Stimulated activated CD4-positive, alpha-beta T cell treated with anti-CD3 and anti-CD28 coated beads, TNF-alpha, amount 100 ng/mL, for 1 hour (primary cell): ENCODE measurements at places on chromosomes 5 and 9.

DNA sequence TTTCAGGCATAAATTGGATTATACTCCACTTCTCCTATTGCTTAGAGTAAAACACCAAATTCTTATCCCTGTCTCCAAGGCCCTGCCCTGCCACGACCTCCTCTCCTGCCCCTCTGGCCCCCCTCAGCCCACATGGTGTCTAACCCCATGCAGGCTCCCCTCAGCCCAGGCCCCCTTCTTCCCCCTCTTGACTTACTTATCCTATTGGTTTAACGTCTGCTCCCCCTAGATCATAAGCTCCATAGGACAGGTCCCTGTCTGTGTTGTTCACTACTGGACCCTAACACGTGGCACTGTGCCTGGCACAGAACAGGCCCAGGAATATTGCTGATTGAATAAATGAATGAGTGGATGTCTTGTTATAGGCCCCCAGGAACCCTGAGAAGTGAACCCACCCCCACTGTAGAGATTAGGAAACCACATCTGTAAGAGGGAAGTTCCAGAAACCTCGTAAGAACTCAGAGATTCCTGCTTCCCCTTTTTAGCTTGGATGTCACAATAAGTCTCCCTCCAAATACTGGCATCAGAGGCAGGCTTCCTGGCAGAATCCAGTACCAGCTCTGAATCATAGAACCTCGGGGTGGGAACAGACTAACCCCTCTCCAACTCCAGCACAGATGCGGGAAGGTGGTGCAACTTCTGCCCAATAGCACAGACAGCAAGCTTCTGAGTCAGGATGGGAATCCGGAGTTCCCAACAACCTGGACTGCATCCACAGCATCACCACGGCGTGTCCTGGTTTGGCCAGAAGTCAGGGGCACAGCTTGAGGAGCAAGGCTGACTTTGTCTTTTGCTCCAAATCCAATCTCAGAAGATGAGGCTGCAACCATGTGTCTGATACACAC is 31.5 kb downstream of the HRH2 start:
- DNase-seq = no peak

- DNase-seq = no peak
Observed at GRCh38 chr5:119353686-119354366, 2.0 kb upstream of the TNFAIP8 start.

DNA sequence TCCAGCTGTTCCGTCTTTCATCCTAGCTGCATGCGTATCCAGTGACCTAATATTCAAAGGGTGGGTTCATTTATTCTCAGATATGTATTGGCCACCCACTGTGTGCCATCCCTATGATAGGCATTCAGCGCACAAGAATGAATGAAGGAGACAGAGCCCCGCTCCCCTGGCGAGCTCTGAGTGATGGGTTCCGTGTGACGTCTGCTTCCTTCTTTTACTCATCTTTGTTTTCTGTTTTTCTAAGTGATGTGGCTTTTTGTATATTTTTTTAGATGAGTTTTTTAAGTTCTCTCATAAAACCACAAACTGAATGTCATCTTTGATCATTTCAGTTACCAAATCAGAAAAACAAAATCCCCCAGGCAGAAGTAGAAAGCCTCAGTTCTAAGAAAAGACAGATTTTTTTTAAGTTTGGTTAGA is 168.3 kb upstream of the OTULINL start:
- DNase-seq = no peak

DNA sequence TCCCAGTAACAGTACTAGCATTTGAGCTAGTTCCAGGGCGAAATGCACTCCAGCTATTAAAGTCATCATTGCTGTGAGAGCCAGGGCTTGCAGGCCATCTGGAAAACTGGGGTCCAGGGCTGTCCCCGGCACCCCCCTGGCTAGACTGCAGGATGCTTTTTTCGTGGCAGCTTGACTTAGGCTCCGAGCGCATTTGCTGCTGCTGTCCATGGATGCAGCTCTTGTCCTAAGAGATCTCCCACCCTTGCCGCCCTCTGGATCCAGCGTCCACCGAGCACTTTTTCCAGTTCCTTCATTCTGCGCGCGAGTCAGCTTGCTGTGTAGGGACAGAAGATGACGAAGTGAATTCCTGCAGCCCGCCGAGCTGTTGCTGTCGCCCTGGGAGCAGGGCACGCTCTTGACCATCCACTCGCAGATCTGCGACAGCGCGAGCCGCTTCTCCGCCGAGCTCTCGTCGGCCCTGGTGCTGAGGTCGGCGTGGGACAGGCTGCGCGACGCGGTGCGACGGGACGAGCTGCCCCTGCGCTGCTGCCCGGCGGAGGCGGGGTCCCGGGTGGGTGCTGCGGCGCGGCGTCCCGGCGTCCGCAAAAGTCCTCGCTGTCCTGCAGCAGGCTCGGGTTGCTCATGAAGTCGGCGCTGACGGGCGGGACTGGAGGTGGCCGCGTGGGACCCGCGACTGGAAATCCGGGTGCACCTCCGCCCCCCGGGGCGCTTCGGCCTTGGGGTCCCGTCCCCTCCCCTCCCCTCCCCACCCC is 30.7 kb downstream of the OR2V1 start:
- no peak for DNase-seq

DNA sequence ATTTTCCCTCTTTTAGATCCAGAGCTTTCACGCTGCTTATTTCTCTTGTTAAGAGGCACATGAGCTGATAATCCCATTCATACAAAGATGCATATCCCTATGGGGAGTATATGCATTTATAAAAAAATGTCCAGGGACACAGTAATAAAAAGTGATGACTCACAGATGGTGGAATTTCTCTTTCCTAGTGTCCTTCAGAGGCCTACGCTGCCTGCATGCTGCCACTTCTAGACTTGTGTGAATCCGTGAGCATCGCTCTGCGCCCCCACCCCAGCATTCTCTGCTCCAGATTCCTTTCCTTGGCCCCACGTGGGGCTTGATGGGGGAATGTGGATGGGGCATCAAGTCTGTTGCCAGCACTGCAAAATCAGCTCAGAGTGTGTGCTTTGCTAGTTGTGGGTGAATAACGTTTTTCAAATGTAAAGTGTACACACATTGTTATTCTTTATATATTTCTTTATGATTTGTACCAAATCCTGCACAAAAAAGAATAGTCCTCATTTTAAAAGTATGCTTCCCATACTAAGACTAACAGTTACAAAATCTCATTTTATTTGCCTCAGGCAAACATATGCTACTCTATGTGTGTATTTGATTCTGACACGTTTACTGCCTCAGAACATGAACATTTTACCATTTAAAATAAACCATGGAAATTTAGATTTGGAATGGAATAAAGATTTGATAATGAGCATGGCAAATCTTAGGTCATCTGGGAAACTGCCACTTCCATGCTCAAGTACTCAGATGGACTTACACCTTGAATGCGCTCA is 22.4 kb upstream of the RASGRF2 start:
- no peak for DNase-seq

DNA sequence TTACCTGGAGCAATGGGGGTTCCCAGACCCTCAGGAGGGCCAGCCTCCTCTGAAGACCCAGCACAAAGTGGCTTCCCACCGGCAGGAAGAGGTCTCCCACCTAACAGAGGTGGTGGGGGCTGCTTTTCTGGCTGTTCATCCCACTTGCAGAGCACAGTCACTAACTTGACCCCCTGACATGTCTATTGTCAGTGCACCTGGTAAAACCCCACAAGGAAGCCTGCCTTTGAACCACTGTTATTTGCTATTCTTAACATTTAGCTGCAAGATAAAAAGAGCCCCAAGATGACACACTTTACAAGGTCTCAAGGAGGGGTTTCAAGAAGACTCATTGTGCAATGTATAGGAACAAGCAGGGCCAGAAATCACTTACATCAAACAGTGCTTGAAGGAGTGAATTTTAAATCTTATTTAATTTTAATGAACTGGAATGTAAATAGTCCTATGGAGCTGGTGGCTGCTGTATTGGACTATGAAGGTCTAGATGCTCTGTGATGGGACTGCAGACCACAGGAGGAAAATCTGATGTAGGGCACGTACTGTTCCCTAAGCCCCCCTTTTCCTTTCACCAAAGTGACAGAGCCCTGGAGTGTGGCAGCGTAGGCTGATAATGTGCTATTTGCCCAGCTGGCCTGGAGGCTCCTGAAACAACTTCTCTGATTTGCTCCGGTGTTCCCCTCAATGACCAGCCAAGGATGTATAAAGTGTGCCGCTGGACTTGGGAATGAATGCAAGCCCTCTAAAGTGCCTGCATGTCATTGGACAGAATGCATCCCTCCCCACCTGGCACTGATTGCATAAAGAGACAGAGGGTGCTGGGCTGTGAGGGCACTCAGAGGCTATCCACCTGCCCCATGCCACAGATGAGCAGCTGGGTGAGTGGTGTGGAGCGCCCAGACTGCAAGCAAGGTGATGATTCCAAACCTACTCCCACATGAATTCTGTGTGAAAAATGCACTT is 80.2 kb downstream of the PTPN3 start:
- DNase-seq = no peak

GRCh38 chr9:84339503-84339902 is 1.1 kb downstream of the SLC28A3 start:
- DNase-seq = no peak

DNA sequence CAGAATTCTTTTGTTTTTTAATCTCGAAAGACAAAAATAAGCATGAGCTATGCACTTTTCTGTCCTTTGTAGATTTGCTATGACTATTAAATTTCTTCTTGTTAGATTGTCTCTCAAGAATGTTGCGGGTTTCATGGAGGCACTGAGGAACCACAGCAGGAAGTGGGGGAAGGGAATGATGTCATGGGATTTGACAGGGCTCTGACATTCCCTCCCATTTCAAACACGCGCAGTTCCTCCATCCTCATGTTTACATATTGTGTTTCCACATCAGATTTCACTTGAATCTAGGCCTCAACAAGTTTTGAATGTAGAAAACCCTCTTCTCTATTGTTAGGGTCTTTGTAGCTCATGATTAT is 154.8 kb downstream of the PALM2AKAP2 start:
- DNase-seq = no peak

DNA sequence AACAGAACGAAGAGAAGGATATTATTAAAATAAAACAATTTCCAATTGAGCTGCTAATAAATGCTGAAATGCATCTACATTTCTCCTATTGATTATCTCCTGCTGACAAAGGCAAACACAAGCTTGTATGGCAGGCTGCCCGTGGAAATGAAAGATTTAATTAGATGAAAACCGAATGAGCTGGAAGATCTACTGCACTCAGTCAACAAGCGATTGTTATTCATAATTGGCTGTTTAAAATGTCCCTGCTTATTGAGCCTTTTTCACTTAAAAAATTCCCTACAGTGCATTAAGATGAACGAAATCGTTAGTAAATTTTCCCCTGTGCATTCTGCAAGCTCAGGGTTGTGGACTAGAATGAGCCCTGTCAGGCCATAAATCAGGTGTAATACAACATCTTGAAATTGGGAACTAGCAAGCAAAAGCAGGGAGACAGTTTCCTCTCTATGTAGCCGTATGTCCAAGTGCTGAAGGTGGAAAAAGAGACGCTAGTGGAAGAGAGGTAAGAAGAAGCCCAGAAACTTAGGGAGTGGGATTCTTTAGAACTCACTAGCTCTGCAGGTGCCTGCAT is 28.5 kb upstream of the KIF4B start:
- DNase-seq = no peak

DNA sequence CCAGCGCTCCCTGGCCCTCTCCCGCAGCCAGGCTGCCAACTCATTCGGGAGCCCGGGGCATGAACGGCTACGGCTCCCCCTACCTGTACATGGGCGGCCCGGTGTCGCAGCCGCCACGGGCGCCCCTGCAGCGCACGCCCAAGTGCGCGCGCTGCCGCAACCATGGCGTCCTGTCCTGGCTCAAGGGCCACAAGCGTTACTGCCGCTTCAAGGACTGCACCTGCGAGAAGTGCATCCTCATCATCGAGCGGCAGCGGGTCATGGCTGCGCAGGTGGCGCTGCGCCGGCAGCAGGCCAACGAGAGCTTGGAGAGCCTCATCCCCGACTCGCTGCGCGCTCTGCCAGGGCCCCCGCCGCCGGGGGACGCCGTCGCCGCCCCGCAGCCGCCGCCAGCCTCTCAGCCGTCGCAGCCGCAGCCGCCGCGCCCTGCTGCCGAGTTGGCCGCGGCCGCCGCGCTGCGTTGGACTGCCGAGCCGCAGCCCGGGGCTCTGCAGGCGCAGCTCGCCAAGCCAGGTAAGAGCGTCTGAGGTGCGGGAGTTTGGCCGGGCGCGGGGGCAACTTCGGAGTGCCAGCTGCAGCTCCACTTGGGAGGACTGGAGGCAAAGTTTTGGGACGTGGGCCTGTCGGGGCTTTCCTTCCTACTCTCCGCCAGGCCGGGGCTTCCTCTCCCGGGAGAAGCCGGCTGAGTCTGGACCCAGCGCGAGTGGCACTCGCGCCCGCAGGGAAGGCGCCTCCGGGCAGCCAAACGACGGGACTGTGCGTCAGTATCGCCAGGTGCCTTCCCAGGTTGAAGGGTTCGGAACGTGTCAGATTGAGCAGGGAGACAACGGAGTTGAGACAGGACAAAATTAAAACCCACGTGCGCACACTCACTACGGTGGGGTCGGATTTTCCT is 735 bp downstream of the DMRT3 start:
- no peak for DNase-seq

- no peak for DNase-seq
Observed at GRCh38 chr5:147930769-147931168, 24.4 kb upstream of the C5orf46 start.

GRCh38 chr5:19554524-19554923 is 433.5 kb downstream of the CDH18 start:
- DNase-seq = no peak

DNA sequence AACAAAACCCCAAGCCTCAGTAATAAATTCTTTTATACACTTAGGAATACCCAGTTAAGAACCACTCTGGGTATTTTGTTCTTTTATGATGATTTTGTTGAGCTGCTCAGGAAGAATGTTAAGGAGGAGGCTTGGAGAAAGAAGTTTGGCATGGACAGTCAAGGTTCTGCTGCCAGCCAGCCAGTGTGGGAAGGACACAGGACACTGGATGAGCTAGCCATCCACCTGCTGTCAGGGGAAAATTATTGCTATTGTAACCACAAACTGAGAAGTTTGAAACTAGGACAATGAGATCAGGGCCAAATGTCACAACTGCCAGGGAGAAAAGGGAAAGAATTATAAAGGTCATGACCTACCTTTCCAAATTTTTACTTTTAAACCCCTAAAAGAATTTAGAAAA is 25.9 kb upstream of the ADAMTSL1 start:
- DNase-seq = no peak

DNA sequence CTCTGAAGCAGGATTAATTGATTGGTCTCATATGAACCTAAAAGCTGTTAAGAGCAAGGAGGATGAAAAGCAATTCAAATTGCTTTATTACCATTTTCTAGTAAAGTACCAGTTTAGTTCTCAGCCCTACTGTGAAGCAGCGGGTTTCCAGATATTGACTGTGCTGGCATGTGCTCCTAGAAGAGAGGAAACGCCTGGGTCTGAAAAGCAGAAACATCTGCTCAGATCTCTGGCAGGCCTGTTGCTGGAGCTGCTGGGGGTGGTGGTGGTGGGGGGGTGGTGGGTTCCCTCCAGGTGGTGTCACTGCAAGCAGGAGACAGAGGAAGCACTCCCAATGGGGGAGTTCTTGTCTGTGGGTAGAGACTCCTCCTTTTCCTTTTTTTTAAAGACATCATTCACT is 105.5 kb upstream of the ZNF462 start:
- no peak for DNase-seq
